ENCODE measurements at places on chromosomes 7 and 10.
A peak's percentile ranks its signal among the peaks of the same experiment; 100 is the strongest.

DNA sequence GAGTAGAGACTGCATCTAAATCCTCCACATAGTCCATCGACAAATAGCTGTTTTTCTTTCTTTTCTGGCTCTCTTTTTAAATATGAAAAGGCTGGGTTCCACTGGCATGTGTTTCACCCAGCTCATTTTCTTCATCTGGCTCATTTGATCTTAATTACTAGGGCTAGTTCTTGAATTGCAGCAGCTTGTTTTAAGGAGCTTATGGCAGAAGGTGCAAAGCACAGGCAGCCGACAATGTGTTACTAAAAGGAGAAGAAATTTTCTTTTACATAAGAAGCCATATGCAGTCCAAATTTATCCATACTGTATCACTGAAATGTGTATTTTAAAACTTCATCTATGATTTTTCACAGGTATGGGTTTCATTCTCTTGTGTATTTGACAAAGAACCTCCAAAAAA is 205.6 kb upstream of the PTER start:
- DNase-seq: no peak

DNA sequence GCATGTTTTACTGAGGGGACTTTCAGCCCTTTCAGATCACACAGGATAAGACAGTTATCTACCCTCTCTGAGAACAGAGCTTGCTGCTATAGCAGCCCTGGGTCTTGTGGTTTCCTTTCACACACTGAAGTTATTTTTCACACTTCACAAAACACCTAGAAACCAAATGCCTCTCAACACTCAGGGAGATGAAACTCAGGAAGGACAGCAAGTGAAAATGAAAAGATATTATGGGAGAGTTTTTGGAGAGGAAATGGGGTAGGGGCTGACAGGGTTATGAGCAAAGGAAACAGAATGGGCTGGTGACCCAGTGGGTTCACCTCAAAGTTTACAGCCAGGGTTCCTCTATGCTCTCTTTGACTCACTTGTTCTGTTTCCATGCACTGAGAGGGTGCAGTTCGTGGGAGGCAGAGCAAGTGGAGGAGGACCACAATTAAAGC is 17.0 kb upstream of the GIMAP2 start:
- DNase-seq: peak; percentile 67

- no peak for DNase-seq
Measured at GRCh38 chr7:30658479-30659074, 23.7 kb downstream of the CRHR2 start.

GRCh38 chr10:71230656-71231025 is 18.3 kb downstream of the UNC5B start:
- DNase-seq: no peak

DNA sequence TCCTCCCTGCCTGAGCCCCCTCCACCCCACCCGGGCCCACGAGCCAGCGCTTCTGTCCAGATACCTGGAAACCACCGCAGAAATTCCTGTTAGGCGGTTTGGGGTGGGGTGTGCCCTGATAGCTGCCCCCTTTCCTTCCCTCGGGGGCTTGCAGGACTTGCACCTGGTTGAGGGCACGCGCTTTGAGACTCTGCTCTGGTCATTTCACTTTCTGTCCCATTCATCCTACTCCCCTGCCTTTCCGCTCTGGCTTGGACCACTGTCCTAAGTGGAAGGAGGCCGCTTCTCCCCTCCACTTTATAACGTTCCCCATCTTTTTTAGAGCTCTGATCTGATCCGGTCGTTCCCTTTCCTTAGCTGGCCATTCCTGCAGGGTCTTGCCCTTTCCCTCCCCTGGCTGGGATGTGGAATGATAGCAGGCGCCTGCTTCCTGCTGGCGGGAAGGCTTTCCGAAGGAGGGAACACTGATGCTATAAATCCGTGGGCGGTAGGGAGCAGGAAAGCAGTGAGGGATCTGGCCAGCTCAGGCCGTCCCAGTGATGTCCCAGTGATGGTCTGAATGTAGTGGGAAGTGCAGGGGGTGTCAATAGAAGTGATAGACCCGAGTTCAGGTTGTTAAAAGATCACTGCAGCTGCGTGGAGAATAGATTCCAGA is 852 bp upstream of the PRKAR1B start:
- DNase-seq: no peak

DNA sequence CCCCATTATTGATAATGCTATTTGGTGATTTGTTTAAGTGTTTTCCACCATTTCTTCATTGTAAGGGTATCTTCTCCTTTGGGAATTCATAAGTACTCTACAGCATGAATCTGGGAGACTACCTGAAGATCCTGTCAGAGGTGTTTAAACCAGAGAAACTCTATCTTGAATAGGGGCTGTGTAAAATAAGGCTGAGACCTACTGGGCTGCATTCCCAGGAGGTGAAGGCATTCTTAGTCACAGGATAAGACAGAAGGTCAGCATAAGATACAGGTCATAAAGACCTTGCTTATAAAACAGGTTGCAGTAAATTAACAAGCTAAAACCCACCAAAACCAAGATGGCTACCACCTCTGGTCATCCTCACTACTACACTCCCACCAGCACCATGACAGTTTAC is 13.4 kb upstream of the OR2A5 start:
- no peak for DNase-seq

- DNase-seq: no peak
Measured at GRCh38 chr10:43109671-43110249, 28.5 kb upstream of the CSGALNACT2 start.

- DNase-seq: peak; percentile 52
Measured at GRCh38 chr7:70829221-70830059, 302.5 kb upstream of the GALNT17 start.

DNA sequence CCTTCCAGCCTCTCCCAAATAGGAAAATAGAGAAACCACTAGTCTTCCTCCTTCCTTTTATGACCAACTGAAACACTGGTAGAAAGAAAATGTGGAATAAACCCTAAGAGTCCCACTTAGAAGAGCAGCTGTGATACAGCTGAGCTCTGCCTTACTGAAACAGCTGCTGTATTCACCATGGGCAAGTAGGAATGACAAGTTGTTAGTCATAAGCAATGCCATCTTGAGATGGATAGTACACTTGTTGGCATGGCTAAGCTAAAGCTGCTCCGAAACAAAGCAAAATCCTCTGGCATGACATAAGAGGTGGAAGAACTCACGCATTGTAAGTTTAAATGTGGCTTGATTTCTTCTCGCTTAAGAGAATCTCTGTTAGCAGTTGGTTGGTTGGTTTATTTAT is 48.3 kb upstream of the TMEM236 start:
- DNase-seq: no peak

DNA sequence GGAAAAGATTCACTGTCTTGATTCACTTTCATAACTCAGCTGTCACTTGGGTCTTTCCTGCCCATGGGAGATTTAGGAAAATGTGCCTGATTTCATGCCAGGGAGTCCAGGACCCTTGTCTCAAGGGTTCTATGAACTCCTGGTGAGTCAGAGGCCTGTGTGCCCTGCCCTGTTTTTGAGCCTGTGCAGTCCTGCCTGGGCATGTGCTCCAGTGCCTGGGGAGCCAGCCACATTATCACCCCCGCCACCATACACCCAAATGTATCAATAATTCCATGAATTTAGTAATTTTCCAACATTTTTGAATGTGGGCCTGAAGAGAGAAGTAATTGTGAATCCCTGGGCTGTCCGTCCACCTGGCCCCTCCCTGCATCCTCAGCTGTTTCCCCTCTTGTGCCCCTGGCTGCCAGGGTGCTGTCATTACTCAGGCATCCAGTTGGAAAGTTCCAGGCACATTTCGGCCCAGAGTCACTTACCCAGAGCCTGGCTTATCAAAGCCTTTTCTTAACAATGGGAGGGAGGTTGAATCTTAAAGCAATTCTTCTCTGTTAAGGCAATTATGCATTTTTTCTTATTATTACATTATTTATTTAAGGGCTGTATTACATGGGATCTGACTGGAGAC is 287.8 kb upstream of the CDC14C start:
- no peak for DNase-seq

GRCh38 chr7:4712281-4713182 is 30.4 kb downstream of the FOXK1 start:
- DNase-seq: peak; percentile 19

DNA sequence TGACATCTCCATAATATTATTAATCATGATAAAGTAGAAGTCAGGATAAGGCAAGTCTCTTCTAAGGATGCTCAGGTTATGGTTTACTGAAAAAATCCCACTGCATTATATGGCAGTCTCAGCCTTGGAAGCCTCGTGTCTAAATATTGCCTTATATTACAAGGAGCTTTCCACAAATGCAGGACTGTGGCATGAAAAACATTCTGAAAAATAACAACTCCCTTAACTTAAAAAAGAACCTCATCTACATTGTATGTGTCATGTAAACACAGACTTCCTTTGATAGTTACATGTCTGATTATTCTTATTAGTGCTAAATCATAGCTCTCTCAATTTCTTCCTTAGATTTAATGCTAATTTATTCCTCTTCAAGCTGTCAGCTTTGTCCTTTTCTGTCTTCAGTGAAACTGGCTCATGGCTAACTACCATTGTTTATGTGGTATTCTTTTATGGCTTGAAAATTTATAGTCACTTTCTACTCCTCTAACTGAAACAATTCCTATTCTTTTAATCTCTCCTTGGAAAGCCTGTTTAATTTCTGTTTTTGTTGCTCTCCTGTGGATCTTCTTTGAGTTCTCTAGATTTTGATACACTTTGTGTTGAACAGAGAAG is 156.1 kb downstream of the KIF20B start:
- DNase-seq: no peak

- DNase-seq: no peak
Measured at GRCh38 chr7:50614721-50615518, 49.7 kb upstream of the DDC start.

GRCh38 chr10:34941471-34942357 is 126.6 kb upstream of the PARD3 start:
- DNase-seq: peak; percentile 16

DNA sequence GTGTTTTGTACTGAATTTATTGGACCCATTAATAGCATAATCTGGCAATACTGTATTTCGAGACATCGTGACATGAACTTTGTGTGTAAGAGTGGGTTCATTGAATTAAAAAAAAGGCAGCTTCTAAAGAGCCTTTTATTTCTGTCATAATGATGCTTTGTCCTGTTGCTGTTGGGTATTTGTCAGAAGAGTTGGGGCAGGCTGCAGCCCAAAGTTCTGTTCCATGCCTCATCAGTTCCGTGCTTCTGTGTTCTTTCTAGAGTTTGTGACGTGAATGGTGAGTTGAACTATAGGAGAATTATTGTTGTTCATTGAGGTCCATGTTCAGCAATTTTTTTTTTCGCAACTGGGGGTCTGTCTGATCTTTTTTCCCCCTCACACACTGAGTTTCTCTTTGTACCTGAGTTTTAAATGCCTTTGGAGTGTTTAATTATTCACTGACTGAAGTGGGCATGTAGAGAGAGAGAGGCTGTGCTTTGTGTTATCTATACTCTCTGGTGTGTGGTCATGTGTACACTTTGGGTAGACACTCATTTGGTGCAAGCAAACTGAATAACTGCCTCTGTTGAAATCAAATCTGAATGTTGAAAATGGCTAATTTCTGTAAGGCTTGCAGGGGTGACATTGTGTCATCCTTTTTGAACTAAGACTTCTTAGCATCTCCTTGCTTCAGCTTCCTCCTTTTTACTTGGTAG is 69.8 kb downstream of the ADD3 start:
- no peak for DNase-seq

GRCh38 chr10:89815049-89815853 is 113.9 kb downstream of the KIF20B start:
- DNase-seq: no peak

DNA sequence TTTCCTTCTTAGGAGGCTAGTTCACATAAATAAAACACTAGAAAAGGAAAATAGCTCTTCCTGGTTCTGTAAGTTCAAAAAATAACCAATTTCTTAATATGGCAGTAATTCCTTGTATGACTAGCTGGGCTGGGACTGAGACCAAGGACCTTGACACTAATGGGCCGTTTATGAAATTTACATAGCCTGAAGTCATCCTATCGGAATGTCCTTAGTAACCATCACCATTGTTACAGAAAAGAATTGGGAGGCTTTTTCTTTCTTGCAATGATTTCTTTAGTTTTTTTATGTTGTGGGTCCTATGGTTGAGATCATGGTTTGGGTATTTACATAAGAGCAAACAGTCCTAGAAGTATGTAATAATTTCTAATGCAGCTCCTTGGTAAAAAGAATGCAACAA is 87.1 kb upstream of the HDAC9 start:
- no peak for DNase-seq

DNA sequence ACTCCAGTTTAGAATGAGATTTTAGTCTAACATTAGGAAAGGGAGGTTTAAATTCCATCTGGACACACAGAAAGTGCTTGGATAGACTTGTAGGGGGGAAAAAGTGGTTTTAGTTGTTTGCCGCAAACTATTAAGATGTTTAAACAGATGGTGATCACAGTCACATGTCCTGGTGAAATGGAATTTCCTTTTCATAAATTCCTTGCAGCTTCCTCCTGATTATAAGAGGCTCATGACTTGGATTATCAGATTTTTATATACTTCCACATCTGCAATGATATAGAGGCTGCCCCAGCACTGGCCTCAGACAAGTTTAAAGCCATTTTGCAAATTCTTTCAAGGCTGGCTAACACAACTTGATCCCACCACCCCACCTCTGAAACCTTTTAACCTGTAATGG is 106.4 kb upstream of the ARMC3 start:
- no peak for DNase-seq

DNA sequence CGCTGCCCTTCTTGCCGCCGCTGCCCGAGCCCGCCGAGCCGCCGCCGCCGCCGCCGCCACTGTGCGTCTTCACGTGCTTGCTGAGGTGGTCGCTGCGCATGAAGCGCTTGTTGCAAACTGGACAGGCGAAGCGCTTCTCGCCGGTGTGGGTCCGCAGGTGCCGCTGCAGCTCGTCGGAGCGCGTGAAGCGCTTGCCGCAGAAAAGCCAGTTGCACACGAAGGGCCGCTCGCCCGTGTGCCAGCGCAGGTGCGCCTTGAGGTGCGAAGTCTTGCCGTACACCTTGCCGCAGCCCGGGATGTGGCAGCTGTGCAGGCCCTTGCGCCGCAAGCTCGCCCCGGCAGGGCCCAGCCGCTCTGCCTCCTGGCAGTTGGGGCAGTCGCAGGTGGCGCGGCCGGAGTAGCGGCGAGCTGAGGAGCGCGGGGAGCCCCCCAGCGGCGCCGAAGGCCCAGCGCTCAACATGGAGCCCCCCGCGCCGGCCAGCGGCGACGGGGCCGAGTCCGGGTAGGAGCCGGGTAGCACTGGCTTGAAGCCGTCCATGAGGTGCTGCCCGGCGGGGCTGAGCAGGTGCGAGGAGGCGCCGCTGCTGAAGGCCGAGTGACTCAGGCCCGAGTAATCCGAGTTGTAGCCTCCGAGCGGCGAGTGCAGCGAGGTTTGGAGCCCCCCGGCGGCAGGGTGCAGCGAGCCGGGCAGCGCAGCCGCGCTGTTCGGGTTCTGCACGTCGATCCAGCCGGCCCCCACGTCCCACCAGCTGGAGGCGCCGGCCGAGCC is 2.1 kb downstream of the SP8 start:
- DNase-seq: no peak

- DNase-seq: no peak
Measured at GRCh38 chr10:125055446-125055845, 104.9 kb downstream of the CTBP2 start.

GRCh38 chr7:23471106-23471859 is 992 bp upstream of the IGF2BP3 start:
- DNase-seq: peak; percentile 33

GRCh38 chr10:124962421-124962820 is 20.5 kb downstream of the ZRANB1 start:
- DNase-seq: no peak

Data from stimulated activated CD4-positive, alpha-beta T cell treated with anti-CD3 and anti-CD28 coated beads, Interleukin-1b, Interleukin-23, amount 100 ng/mL, for 48 hours (primary cell).